ENCODE measurements at places on chromosomes 11 and 22.

DNA sequence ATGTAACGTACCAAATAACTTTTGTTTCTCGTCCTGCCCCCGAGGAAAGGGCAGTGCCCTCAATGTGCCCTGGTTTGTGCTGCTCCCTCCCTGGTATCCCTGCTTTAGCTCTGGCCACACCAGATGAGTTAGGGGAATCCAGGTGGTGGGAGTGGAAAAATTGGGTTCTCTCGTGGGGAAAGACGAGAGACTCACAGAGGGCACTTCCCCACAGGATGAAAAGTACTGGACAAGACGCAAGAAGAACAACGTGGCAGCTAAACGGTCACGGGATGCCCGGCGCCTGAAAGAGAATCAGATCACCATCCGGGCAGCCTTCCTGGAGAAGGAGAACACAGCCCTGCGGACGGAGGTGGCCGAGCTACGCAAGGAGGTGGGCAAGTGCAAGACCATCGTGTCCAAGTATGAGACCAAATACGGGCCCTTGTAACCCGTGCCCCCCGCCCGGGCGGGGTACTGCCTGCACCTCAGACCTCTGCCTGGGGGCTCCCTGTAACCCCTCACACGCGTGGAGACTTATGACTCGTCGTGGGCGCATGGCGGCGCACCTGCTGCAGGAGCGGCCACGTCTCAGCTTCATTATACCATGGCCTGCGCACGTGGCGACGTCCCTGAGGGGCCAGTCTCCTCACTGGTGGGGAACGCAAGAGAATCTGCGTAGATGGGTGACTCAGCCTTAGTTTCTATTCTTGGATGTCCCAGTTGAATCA, 13.9 kb downstream of the TEF start:
- no peak for DNase-seq

- no peak for DNase-seq
Observed at GRCh38 chr11:81839016-81839415, 894.6 kb downstream of the FAM181B start.

DNA sequence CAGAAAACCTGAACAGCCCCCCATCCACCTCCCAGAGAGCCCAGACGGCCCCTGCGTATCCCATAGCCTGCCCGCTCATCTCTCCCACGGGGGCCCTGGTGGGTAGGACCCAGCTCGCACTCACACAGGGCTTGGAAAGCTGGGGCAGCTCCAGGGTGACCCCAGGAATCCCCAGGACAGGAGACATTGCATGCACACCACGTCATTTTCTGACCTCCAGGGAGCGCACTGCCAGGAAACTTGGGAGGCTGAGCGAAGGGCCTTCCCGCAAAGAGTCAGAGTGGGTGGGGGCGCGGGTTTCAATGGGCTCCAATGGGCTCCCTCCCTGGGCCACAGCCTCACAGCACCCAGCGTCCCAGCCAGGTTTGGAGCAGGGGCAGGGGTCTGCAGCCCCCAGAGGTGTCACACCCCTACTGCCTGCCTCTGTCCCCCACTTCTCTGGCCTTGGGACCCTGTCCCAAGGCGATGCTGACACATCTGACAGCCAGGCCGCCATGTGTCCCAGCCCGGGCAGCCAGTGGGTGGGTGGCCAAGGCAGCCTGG, 8.2 kb upstream of the SYT8 start:
- no peak for DNase-seq

DNA sequence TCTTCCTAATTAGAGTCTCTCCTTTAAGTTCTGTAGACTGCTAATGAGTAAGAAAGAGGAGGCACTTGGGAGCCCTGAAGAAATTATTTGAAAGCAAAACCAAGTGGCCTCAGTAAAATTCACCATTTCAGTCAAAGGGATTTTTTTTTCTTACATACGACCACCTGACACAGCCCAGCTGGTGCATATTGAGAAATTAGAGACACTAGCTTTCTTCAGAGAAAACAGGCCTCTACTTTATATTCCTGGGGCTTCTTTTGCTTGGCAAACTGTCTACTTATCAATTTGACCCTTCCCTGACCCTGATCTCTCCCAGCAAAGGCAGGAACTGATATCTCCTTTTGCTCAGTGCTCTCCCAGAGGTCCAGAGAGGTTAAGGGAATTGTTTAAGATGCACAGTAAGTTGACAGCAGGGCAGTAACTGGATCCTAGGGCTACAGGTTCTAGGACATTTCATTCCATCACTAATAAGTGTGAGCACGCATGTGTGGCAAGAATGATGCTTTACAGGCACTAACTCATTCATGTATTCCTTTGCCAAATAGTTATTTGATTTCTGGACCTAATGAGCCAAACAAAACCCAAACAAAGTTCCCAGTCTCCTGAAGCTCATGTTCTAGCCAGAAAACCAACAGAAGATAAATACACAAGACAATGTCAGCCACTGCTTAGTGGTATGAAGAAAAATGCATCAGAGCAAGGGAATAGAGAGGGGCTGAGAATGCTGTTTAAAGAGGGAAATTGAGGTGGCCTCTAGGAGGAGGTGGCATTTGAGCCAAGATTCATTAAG, 467.6 kb downstream of the SOX6 start:
- no peak for DNase-seq

DNA sequence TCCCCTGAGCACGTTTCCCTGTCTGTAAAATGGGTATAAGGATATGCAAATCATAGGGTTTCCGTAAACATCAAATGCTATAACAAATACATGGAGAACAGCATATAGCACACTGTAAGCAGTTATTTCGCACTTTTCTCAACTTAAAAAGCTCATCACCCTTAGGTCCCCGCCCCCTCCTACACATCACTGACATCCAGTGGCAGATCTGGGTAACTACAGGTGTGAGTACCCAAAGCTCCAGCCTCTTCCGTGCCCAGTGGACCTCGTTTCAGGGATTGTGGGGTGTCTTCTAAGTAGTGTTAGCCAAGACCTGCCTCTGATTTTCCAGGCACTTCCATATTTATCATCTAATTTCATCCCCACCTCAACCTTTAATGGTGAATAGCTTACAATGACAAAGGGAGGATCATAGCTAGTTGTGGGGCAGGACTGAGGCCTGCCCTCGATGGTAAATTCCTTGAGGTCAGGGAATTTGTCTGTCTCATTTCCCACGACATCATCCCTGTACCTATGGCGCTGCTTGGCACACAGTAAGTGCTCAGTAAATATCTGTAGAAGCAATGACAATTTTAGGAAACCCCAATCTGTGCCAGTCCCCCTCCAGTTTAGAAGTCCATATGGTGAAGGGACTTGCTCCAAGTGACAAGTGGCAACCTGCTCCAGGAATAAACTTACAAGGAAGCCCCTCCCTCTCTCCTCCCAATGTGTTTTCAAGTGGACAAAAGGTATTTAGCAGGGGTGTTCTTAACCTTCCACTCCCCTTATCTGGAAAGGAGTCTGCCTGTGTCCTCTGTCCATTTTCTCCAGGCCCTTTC, 340.5 kb downstream of the TENM4 start:
- DNase-seq: no peak

DNA sequence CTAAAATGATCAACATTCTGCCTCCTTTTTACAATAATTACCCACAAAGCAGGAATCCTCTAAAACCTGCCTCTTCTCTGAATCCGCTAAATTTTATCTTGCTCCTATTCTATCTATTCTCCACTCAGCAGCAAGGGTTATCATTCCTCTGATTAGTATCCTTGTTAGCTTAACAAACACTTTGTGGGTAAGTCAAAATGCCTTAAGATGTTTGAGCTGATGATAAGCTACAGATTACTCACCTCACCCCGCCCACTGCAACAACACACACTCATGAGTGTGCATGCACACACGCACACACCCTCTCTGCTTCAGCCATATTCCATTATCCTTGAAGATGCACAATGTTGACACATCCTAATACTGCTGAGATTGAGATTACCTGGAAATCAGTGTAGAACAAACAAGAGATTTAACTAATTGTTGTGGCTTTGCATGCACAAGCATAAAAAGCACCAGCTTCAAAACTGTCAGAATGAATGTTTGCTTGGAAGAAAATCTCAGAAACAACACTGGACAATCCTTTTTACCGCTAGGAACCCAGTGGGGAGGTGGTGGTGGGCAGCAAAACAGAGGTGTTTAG, 130.9 kb downstream of the BBOX1 start:
- no peak for DNase-seq

All from GF-D8 (cell line).